ENCODE measurements at places on chromosomes 7 and 10.

DNA sequence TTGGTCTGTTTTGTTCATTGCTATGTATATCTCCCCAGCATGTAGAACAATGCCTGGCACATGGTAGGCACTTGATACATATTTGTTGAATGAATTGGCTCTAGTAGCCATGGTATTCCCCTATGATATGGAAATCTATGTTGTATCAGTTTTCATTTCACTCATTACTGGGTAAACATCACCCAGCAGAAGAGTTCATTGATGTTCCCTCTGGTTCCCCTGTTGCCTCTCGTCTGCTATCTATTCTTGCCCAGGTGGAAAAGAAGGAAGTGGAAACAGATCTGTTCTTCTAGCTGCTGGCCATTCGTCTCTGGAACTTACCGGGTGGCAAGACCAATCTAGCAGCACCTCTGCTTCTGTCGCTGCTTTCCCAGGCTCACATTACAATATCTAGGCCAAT, 71.5 kb downstream of the LRRC4 start:
- no peak for DNase-seq

DNA sequence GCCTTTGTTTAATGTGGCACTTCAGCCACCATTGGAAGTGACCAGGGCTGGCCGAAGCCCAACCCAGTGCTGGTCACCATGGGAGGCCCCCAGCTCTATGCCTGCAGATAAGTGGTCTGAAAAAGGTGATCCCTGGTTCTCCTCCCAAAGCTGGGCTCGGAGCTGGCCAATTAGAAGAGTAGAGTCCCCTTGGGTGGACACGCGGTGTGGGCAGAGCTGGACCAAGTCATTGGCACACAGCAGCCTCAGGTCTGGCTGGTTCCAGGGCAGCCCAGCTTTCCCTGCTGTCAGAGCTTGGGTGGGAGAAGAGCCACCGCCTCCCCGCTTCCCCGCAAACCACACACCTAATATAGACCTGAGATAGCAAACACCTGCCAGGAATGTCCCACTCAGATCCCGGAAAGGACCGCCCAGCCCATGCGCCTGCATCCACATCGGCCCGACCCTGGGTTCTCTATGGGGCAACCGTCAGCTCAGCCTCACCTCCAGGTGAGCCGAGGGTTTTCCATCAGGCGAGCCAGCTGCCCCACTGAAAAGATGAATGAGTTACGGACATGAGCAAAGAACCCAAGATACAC, 84.3 kb downstream of the TCERG1L start:
- no peak for DNase-seq

DNA sequence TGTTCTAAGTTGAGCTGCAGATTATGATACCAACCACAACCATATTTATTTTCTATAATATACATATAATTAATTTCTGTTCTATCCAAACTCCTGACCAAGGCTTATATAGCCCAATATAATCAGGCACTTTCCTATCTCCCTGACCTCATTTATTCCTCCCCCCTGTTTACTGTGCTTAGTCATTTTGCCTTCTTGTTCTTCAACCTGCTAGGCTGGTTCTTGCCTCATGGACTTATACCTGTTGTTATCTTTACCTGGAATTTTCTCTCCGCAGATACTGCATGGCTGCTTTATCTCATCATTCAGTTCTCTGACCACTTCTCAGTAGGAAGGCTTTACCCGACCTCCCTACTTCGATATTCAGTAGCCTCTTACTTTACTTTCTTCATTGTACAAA, 24.9 kb upstream of the FAM3C start:
- DNase-seq, result no peak

DNA sequence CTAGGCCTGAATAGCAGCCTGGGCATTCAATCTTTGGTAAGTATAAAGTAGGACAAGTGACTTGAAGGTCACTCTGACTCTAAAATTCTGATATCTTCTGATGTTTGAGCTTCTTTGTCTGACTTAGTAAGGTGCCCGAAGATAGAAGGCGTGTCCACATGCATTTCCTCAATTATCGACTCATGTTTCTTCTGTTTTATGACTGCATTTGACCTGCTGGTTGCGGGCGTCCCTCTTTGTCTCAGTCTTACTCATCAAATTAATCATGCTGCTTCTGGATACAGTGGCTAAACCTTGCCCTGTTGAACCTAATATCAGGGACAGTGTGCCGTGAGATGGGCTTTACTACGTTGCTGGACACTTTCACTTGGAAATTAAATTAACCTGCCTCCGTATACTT, 534.1 kb downstream of the SDK1 start:
- no peak for DNase-seq

GRCh38 chr10:113454341-113455061, 98.4 kb upstream of the HABP2 start:
- peak; percentile 47 for DNase-seq

- no peak for DNase-seq
These were observed 13.1 kb upstream of the FAM204A start for GRCh38 chr10:118355234-118355633.

- DNase-seq, result no peak
These were observed 202.6 kb upstream of the PPP2R2D start for GRCh38 chr10:131698232-131698631.

DNA sequence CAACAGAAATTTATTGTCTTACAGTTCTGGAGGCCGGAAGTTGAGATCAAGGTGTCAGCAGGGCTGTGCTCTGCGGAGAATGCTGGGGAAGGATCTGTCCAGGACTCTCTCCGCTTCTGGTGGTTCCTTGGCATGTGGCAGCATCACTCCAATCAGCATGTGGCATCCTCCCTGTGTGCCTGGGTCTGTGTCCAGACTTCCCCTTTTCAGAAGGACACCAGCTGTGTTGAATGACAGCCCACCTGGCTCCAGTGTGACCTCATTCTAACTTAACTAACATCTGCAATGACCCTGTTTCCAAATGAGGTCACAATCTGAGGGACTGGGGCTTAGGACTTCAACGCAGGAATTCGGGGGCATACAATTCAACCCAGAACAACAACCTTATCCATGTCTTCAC, 141.9 kb downstream of the BMS1 start:
- no peak for DNase-seq

DNA sequence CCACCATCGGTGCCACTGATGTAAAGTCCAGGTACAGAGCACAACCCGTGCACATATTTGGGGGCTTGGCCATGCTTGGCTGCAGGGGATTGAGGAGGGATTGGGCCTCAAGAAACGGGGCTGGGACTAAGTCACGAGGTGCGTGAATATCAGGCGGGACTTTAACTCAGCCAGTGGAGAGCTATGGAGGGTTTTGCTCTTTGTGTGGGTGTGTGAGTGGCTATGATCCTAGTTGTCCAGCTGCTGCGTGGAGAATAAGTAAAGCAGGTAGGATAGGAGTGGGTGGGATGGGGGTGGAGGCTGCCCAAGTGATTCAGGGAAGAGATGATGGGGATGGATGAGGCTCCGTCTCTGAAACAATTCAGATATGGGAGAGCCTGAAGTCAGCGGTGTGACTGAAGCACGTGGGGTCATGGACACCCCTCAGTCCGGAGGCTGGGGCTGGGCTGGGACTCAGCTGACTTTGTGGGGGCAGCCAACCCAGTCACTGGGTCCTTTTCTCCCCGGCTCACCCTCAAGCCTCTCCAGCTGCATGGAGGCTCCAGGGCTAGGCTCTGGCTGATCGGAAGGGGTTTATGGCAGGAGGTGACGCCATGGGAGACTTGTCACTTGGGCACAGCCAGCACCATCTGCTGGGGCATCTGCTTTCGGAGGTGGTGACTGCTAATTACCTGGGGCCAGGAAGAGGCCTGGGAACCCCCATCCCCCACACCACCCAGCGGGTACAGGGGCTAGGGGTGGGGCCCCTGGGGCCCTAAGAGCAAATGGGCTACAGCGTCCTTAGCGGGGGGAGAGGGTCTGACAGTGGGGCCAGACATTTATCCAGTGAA, 1.7 kb upstream of the LFNG start:
- no peak for DNase-seq

GRCh38 chr7:24609570-24609969, 36.3 kb downstream of the PALS2 start:
- DNase-seq, result no peak

All from suppressor macrophage treated with lipopolysaccharide for 4 hours (primary cell).